ENCODE measurements at places on chromosomes 6 and 20. TPM values are rescaled to one million over a fixed set of nuclear protein-coding genes. Genes with fewer than 3 reads are reported as not detected.

- DNase-seq: no peak
Measured at GRCh38 chr6:145668844-145669243, 66.5 kb downstream of the EPM2A start.

DNA sequence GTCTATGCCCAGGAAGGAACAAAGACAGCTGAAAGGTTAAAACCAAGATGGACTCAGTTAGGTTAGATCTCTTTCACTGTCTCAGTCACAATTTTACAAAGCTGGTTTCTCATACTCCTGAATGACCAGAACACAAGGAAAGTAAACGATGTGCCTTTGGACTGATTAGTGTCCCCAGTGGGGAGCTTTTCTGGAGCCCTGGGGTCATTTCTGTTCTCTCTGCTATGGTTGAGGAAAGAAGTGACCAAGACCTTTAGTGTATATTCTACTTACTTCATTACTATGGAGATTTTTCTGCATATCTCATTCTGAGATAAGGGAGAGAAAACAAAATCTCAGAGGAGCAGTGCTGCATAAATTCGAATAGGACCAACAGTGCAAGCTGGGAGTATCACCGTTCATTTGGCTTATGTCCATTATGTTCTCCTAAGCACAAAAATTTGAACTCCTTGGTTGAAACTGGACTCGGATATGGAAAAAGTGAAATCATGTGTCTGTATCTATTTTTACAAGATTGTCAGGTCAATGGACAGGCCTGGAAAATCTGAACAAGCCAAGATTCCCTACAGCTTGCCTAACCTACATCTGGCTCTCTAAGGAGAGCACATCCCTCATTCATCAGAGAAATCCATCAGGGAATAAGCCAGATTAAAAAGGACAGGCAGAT lies 34.4 kb upstream of the ENPP1 start:
- no peak for DNase-seq

GRCh38 chr6:449486-450419 lies 58.2 kb downstream of the IRF4 start:
- no peak for DNase-seq

DNA sequence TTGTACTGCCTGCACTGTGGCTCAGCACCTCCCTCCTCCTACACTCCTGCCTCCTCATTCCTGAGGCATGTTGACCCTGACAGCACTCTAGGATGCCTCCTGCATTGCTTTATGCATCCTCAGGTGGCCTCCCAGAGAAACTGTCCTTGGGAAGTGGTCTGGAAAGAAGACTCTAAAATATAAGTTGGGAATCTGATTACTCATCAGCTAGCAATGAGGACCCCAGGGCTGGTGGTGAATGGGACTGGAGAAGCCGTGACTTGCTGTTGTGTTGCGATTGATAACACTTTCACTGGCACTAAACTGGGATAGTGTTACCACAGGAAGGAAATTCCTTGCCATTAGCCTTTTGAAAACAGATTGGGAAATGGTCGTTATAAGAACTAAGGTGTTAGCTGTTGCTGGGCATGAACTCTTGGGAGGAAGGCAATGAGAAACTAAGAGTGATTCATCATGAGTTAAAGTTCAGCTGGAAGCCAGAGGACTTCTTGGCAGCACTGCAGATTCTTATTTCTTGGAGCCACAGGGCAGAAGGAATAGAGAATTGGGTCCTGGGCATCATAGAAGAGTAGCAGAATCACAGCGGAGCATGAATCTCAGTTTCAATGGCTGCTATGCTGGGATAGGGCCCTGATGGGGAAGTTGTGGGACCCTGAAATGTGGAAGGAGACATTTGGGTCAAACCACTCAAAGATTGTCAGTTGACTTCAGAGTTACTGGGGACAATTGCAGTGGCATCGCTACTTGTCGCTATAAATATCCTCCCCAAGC lies 10.1 kb upstream of the SIRPD start:
- no peak for DNase-seq

- DNase-seq: no peak
Measured at GRCh38 chr20:51495921-51496545, 46.5 kb downstream of the NFATC2 start.

DNA sequence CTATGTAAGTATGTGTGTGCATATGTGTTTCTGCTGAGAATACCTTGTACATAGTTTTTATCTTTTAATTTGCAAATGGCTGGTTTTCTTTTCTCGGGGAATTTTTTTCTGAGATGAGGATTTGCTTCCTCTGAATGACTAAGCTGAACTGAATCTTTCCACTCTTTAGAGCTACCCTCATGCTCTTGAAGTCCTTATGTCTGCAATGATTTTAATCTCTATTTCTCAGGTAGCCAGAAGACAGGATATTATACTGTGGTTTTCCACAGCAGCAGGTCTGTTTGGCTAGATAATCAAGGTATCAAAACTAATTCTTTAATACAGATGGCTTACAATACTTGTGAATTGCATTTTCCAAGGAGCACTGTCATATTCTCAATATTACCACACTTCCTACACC lies 114.7 kb downstream of the PLCB1 start:
- no peak for DNase-seq

LRRC1 gene
- total RNA-seq: 1.2 TPM

ADAM33 gene
- not detected for total RNA-seq

NR2E1 gene
- not detected for total RNA-seq

GRCh38 chr6:3442431-3443220 lies 14.2 kb downstream of the SLC22A23 start:
- no peak for DNase-seq

DEFB123 gene
- not detected for total RNA-seq

- peak; percentile 91 for DNase-seq
Measured at GRCh38 chr6:139161169-139161568, 26.3 kb downstream of the HECA start.

SNHG17 gene
- total RNA-seq: 52.4 TPM

DNA sequence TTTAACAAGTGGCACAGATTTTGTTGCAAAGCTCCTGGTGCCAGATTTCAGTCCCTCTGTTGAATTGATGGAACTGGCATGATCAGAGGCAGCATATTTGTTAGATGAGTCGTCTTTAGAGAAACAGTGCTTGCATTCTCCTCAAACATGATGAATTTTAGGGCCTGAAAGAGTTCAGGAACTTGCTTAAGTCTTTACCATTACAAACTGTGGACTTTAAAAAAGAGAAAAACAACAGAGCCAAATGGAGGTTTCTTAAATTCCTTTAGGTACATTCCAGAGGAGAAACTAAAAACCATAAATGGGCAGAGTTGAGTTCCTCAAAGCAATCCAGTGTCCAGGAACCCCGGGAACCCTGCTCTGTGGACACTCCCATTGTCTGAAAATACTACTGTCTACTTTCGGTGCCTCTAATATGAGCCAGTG lies 2.5 kb downstream of the GTF2H5 start:
- no peak for DNase-seq

DNA sequence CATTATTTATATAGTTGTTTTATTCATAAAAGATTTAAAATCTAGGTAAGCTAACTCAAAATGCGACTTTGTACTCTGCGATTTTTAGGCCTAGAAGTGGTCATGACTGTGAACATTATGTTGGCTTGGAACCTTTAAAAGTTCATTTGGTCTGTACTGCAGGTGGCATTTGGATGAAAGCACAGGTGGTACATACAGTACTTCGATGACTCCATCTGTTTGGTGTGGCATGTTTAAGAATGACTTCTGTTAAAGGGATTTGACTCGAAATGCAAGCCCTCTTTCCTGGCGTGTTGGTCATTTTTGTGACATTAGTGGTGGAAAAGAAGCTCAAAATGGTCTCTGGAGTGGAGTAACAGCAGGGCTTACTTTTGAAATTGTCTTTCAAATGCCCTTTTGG lies 118.1 kb downstream of the UST start:
- no peak for DNase-seq

DNA sequence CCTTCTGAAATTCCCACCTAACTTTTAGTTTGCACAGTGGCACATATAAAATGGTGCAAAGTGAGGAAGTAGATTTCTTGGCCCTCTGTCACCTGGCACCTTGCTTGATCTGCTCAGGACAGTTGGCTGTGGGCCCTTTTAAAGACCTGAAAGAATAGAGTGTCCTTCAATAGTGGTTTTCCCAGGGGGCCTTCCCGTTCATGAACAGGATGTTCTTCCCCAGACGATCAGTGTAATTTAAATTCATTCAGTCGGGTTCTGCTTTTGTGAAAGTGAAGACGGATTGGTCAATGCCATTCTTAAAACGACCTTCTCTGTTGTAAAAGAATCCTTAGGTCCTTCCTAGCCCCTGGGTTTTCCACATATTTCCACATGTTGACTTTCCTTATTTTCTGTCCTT lies 178.5 kb downstream of the SASH1 start:
- DNase-seq: no peak

DNA sequence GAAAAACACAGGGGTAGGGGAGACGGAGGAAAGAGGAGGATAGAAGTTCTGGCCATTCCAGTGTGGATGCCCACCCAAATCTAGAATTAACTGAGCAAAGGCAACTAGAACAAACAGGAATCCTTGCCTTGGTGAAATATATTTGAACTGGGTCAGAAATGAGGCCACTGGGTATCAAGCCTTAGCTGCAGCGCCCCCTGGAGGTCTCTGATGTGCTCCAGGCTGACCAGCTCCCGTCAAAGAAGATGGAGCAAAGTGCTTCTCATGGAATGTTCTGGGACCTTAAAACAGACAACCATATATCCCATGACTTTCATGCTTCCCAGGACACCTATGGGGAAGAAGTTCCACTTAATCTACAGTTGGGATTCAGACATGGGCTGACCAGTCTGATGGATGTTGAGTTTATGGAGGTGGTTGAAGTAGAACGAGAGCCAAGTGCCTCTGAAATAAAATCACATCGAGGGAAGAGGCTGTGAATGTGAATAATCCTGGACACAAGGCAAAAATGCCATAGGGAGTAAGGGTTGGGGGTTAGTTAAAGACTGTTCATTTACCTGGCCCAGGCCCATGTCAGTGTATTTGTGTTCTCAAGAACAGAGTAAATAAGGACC lies 50.4 kb downstream of the HLA-DPB1 start:
- peak; percentile 47 for DNase-seq

LPIN3 gene
- total RNA-seq: 0.37 TPM

GRCh38 chr6:41191569-41191968 lies 9.4 kb downstream of the TREML2 start:
- DNase-seq: no peak

DNA sequence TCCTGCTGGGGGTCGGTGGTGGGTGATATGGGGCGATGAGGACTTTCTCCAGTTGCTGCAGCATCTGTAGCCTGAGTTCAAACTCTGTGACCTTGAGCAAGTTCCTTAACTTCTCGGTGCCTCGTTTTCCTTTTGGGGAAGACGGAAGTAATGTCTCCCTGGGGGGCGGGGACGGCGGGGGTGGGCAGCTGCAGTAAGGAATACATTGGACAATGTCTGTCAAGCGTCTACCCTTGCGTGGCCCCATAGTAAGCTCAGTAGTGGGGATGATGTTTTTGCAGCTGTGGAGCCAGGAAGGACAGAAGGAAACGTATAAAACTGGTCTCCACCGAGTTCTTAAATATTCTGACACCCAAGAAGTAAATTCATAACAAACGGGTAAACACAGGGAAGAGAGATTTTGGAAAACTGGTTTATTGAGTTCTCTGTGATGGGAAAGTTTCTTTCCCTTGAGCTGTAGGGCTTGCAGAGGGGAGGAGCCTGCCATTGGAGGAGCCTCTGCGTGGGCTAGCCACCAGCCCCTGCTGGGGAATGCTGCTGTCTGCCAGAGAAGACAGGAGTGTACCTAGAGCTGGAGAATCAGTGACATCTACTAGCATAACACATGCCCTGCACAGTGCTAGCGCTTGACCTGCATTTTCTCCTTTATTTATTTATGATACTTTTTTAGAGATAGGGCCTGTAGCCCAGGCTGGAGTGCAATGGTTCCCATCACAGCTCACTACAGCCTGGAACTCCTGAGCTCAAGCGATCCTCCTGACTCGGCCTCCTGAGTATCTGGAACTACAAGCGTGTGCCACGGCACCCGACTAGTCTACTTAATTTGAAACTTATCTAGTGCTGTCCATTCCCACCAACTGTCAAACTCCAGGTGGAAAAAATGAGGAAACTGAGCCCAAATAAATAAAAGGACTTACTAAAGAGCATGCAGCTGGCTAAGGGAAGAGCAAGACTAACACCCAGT lies 1.2 kb upstream of the ACSS1 start:
- DNase-seq: peak; percentile 29

ESF1 gene
- 15.7 TPM for total RNA-seq

PRSS16 gene
- total RNA-seq: 0.49 TPM

DNA sequence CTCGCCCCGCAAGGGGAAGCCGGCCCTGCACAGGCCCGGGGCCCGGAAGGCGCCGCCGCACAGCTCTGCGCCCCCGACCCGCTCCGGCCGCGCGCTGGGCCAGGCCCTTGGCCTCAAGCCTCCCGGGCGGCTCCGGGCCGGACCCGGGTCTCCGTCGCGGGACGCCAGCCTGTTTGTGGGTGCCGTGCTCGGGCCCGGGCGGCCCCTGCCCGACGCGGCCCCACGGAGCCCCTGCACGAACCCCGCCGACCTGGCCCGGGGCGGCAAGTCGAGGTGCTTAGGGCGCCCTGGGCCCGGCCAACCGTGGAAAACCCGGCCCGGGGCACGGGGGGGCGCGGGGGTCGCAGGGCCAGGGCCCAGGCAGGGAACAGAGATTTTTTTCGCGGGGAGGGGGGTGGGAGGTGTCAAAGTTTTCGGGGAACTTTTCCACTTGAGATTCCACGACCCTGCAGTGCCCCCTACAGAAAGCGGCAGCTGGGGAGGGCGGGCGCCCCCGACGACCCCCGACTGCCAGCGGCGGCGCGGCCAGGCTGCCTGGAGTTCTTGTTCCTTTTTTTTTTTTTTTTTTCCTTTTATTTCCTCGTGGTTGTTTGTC lies 805 bp upstream of the STX16 start:
- DNase-seq: no peak

GRCh38 chr20:60502881-60503280 lies 544.7 kb downstream of the CDH26 start:
- no peak for DNase-seq

DNA sequence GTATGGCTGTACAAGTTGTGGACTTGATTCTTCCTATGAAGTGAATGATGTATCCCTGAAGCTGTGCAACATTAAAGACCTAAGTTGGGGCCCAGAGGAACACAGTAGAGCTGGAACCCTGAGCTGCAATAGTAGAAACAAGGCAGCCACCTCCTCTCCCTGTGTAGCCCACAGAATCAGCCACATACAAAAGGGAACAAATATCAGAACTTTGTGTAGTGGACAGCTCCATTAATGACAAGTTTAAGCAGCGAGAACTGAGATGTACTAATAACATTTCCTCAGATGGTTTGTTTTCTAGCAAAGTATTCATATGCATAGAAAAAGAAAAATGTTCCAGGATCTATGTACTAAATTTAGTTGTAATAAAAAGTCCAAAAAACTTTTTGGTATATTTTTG lies 19.2 kb downstream of the PHACTR1 start:
- no peak for DNase-seq

GRCh38 chr20:60490217-60491050 lies 532.2 kb downstream of the CDH26 start:
- DNase-seq: no peak

- DNase-seq: no peak
Measured at GRCh38 chr6:127131275-127131674, 12.8 kb downstream of the RSPO3 start.

GRCh38 chr6:108132863-108133262 lies 33.0 kb upstream of the NR2E1 start:
- DNase-seq: no peak

- no peak for DNase-seq
Measured at GRCh38 chr6:112408522-112408921, 61.4 kb downstream of the RFPL4B start.

GRCh38 chr6:149065121-149065520 lies 252.4 kb upstream of the TAB2 start:
- DNase-seq: no peak

Data from naive thymus-derived CD4-positive, alpha-beta T cell (primary cell).